ENCODE measurements at places on chromosomes 3 and 15.

- no peak for DNase-seq
Observed at GRCh38 chr15:65092911-65093792, 16.6 kb downstream of the KBTBD13 start.

- peak; percentile 58 for DNase-seq
Observed at GRCh38 chr3:33438284-33438668, 1.9 kb downstream of the UBP1 start.

DNA sequence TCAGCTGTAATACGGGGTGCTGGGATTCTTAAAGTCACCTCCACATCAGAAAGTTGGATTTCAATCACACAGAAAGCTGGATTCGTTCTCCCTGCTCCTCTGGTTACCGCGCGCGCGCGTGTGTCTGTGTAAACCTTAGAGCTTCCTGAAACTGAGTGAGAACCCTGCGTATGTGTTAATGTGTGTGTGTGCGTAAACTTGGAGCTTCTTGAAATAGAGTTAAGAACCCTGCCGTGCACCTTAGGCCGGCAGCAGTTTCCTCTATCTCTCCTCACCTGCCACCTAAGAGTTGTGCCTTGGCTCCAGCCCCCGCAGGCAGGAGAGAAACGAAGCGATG lies 531 bp downstream of the LZTFL1 start:
- peak; percentile 52 for DNase-seq

- DNase-seq = no peak
Observed at GRCh38 chr3:184168363-184169120, 6.1 kb upstream of the AP2M1 start.

GRCh38 chr3:140442621-140443020 lies 235.2 kb upstream of the TRIM42 start:
- no peak for DNase-seq

DNA sequence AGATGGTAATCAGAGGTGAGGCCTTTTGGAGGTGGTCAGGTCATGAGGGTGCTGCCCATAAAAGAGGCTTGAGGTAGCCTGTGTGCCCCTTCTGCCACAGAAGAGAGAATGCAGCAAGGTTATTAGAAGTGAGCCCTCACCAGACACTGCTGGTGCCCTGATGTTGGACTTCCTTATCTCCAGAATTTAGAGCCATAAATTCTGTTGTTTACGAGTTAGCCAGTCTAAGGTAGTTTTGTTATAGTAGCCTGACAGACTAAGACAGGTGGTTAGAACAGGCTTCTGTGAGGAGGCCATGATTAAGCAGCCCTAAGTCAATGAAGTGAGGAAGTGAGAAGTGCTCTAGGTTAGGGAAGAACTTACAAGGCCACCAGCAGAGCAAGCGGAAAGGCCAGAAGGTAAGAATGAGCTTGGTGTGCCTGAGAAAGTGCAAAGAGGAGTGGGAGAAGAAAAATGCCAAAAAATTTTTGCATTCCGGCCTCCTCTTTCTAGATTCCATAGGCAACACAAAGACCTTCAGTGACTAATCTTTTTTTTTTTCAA lies 44.2 kb upstream of the STT3B start:
- no peak for DNase-seq

DNA sequence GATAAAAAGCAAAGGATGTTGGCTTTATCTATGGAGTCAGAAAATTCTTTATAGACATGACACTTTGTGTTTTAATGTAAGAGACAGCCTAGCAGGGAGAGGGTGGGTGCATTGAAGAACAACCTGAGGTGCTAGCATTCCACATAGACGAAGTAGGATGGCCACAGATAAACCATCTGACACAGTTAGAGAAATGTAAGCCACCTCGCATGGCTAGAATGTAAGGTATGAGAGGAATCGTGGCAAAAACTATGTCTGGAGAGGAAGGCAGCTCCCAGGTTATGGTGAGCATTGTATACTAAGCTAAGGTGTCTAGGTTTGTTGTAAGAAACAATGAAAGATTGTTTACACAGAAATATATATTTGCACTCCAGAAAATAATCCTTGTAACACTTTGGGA lies 194.0 kb upstream of the SLITRK3 start:
- no peak for DNase-seq

GRCh38 chr3:150314248-150315004 lies 93.7 kb upstream of the TSC22D2 start:
- peak; percentile 94 for DNase-seq

GRCh38 chr15:87753539-87753938 lies 503.0 kb downstream of the NTRK3 start:
- no peak for DNase-seq

GRCh38 chr15:51077221-51078153 lies 17.2 kb downstream of the TNFAIP8L3 start:
- DNase-seq = peak; percentile 93

DNA sequence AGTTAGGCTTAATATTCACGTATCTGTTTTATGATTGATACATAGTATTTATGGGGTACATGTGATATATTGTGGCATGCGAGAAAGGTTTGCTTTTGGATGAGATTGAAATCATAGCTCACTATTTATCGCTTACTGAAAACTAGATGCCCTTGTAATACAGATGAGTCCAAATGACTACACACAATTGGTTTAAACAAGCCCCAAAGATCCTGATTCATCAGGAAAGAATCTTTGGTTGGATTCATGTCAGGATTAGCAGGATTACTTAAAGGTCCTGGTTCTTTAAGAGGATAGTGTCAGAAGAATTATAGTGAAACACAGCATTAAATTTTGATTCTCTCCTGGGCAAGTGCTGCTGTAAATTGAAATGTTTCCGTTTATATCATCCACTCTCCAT lies 18.6 kb upstream of the AADAC start:
- DNase-seq = no peak

GRCh38 chr3:104437131-104437750 lies 929.5 kb upstream of the ALCAM start:
- DNase-seq = no peak

- no peak for DNase-seq
Observed at GRCh38 chr3:115409596-115409995, 213.7 kb upstream of the GAP43 start.

DNA sequence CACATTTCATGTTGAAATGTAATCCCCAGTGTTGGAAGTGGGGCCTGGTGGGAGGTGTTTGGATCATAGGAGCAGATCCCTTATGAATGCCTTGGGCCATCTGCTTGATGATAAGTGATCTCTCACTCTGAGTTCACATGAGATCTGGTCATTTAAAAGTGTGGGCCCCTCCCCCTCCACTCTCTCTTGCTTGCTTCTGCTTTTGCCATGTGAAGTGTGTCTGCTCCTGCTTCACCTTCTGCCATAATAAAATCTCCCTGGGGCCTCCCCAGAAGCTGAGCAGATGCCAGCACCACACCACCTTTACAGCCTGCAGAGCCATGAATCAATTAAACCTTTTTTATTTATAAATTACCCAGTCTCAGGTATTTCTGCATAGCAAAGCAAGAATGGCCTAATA lies 14.2 kb upstream of the CD200R1L start:
- peak; percentile 21 for DNase-seq

- peak; percentile 34 for DNase-seq
Observed at GRCh38 chr3:185558395-185558794, 6.0 kb upstream of the LIPH start.

DNA sequence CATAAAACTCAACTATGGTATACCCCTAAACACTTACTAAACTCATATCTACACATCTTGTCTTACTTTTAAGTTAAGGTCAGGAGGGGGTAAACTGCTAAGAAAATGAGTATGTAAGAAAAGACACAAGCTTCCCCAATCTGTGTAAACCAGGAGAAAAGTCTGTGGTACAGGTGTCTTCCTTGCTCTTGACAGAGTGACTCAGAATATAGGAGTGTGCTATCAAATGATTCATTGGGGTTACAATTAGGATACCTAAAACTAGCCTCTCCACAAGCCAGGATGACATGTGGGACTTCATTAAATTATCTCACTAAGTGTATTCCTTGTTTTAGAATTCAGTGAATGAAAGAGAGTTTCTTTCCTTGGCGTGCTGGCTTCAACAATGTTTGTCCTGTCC lies 274.8 kb downstream of the BBX start:
- no peak for DNase-seq

- no peak for DNase-seq
Observed at GRCh38 chr3:61922118-61922517, 360.7 kb downstream of the PTPRG start.

DNA sequence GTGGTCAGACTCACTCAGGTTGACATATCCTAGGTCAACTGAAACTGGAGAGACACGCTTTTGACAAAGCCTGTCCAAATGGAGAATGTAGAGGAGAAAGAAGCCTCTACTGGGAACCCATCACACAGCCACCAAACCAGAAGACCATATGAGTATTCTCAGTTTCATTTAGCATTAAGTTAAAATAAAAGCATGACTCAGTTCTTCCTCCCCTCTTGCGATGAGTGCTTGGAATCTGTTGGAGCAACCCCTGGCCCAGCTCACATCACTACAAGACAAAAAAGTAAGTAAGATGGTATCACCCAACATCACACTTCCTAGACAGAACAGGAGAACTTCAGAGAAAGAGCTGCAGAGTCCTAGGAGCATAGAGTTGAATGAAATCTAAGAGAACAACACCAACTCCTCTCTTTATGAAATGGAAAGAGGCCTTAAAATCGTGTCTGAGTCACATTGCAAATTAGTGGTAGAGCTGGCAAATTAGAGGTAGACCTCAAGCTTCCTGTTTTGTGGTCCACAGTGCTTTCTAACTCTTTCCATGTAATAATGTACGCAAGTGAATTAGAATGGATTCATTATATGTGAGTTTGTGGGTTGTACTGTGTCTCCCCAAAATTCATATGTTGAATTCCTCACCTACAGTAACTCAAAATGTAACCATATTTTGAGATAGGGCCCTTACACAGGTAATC lies 51.2 kb downstream of the FGF12 start:
- DNase-seq = no peak

GRCh38 chr3:154779571-154779970 lies 300.5 kb upstream of the MME start:
- no peak for DNase-seq

DNA sequence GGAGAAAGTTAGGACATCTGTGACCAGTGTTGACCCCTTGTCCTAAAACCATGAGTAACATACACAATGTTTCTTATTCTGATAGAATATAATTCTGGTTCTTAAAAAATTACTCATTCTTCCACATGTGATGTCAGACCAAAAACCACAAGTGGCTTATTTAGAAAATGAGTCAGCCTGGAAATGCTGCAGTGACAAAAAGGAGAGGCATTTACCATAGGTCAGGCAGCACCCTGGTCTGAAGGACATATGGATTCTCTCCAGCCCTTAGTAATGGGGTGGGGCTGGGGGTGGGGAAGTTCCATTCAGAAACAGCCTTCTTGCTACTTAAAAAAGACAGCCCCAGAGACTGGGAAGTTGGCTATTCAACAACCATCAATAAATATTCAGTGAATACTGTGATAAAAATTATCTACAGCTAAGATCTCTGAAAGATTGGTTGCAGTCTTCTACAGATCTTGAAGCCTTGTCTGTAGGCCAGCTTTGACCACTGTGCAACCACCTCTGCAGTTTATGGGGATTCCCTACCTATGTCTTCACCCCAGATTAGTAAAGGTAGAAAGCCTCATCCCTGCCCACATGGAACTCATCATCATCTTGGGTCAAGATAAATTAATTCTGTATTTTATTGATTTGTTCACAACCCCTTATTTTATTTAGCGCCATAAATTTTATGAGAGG lies 34.9 kb upstream of the TIMP4 start:
- peak; percentile 55 for DNase-seq

- DNase-seq = no peak
Observed at GRCh38 chr15:98896802-98897732, 110.5 kb downstream of the PGPEP1L start.

GRCh38 chr3:95750097-95750496 lies 1064.3 kb upstream of the EPHA6 start:
- no peak for DNase-seq

GRCh38 chr3:45546716-45547701 lies 47.5 kb upstream of the LIMD1 start:
- peak; percentile 60 for DNase-seq

GRCh38 chr3:70861855-70862254 lies 549.4 kb upstream of the MDFIC2 start:
- no peak for DNase-seq

GRCh38 chr15:28885128-28885629 lies 595 bp upstream of the APBA2 start:
- DNase-seq = peak; percentile 22

- no peak for DNase-seq
Observed at GRCh38 chr3:17489139-17489538, 253.3 kb downstream of the TBC1D5 start.

- no peak for DNase-seq
Observed at GRCh38 chr3:131972091-131972490, 62.7 kb downstream of the CPNE4 start.

DNA sequence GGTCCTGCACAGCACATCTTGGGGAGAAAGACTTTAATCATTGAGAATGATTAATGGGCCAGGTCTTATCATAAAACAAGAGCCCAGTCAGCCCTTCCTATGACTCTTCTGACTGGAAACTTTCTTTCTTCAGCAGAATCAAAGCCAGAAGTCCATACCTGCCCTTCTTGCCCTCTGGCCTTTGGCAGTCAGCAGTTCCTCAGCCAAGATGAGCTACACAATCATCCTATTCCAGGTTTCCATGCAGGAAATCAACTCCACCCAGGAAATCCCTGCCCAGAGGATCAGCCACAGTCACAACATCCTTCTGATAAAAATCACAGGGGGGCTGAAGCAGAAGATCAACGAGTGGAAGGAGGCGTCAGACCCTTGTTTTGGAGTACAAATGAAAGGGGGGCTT lies 26.9 kb downstream of the ZNF589 start:
- DNase-seq = no peak

DNA sequence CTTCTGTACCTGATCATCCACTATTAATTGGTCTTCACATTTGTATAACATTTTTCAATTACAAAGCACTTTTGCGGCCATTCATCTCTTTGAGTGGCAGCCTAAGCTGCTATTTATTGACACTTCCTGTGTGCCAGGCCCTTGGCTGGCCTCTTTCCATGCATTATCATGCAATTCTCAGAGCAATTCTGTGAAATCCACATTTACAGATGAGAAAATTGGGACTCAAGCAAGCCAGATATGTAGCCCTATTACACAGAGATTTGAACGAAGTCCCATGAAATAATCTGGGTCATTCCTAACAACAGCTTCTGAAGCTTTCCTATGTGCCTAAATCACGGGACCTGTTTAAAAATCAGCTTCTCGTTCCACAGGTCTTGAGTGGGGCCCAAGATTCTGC lies 17.4 kb downstream of the SLC6A1 start:
- DNase-seq = no peak

GRCh38 chr15:60387321-60387720 lies 10.5 kb downstream of the ANXA2 start:
- no peak for DNase-seq

DNA sequence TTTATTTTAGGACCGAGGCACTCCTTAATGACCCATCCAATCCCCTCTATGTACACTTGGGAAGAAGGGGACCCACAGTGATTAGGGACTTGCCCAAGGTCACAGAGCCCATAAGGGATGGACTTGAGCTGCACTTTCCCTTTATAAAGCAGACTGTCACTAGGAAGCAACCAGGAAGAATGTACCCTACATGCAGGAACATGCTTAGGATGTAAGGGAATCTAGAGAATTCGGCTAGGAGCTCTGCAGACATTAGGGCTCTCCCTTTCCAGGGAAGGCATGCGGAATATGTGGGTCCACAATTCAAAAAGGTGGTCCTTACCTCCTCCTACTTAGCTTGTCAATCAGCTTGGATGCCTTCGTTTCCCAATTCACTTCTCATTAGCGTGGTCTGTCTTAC lies 78.7 kb downstream of the TMEM266 start:
- no peak for DNase-seq

- DNase-seq = no peak
Observed at GRCh38 chr3:148820361-148821245, 7.0 kb upstream of the CPB1 start.
